Pancreas (tissue), 10 donors: ENCODE measurements at places on chromosomes 3 and 15. TPM values are rescaled to one million over a fixed set of nuclear protein-coding genes. Genes with fewer than 3 reads are reported as not detected.

FAM81A gene
- 0.95 TPM for total RNA-seq

PDZRN3 gene
- total RNA-seq, result 8.0 TPM

CTXN2 gene
- not detected for total RNA-seq

TATDN2 gene
- total RNA-seq, result 23.1 TPM

GABRR3 gene
- total RNA-seq, result not detected

TRAIP gene
- total RNA-seq, result 0.86 TPM

RYR3 gene
- 0.03 TPM for total RNA-seq

USP50 gene
- total RNA-seq, result 0.32 TPM

HGD gene
- 9.8 TPM for total RNA-seq

MUC20 gene
- total RNA-seq, result 35.9 TPM

ST3GAL6 gene
- 5.9 TPM for total RNA-seq

CD276 gene
- total RNA-seq, result 17.0 TPM

FOXB1 gene
- total RNA-seq, result not detected

KLHL40 gene
- total RNA-seq, result not detected

GRCh38 chr15:82047453-82048400, 1.9 kb upstream of the MEX3B start:
- H3K27ac ChIP-seq, result peak overlapping the region; percentile 22
- DNase-seq, result no peak
- no peaks in the 10 kb centered on the region for H3K4me1 ChIP-seq
- peak overlapping the region; percentile 72 for H3K4me3 ChIP-seq

DNA sequence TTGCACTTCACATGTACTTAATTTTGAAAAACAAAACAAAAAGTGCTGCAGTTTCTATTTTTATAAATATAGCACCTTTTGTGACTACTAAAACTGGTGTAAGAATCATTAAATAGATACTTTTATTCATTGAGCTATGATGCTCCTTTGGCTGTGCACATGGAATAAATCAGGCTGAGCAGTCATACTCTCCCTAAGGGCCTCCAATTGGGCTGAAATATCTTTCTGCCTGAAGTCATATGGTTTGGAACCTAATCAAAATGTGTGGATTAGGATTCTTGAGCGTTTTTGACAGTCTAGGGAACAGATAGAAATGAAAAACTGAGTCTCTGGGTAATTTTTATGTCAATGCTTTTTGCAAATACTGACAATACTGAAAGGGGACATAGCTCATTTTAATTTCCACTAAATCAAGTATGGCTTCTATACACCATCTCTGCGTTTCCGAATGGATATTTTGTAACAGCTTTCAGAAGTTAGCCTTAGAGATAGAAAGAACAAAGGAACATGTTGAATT, 392.2 kb upstream of the ROBO1 start:
- H3K4me3 ChIP-seq, result no peak overlapping the region
- no peak for DNase-seq
- H3K4me1 ChIP-seq, result no peaks in the 10 kb centered on the region
- no peaks in the 10 kb centered on the region for H3K36me3 ChIP-seq
- no peak overlapping the region for H3K27ac ChIP-seq
- no peaks in the 10 kb centered on the region for H3K27me3 ChIP-seq

GRCh38 chr3:195035345-195036202, 235.4 kb downstream of the XXYLT1 start:
- no peak overlapping the region for H3K4me3 ChIP-seq
- no peak for DNase-seq
- peaks cover 10% of the 10 kb centered on the region for H3K4me1 ChIP-seq
- no peaks in the 10 kb centered on the region for H3K27me3 ChIP-seq
- H3K27ac ChIP-seq, result no peak overlapping the region

GRCh38 chr3:180325958-180326357, 276.0 kb upstream of the TTC14 start:
- H3K36me3 ChIP-seq, result no peaks in the 10 kb centered on the region
- no peaks in the 10 kb centered on the region for H3K4me1 ChIP-seq
- no peak for DNase-seq

DNA sequence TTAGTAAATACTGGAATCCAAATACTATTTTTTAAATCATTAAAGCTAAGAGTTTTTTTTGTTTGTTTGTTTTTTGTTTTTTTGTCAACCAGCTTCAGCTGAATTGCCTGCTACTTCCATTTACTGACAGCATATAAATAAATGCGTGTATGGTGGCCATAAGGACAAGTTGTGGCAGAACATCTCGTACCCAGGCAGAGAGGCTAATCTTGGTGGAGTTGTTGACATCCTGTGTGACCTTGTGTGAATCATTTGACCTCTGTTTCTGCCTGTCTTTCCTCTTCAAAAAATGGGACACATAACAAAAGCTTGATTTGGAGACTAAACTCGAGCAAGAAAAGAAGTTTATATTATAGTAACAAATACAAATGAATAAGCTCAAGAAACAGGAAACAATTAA, 734.2 kb downstream of the MCTP2 start:
- no peaks in the 10 kb centered on the region for H3K36me3 ChIP-seq
- H3K4me1 ChIP-seq, result no peaks in the 10 kb centered on the region
- DNase-seq, result no peak
- H3K27me3 ChIP-seq, result no peaks in the 10 kb centered on the region

DNA sequence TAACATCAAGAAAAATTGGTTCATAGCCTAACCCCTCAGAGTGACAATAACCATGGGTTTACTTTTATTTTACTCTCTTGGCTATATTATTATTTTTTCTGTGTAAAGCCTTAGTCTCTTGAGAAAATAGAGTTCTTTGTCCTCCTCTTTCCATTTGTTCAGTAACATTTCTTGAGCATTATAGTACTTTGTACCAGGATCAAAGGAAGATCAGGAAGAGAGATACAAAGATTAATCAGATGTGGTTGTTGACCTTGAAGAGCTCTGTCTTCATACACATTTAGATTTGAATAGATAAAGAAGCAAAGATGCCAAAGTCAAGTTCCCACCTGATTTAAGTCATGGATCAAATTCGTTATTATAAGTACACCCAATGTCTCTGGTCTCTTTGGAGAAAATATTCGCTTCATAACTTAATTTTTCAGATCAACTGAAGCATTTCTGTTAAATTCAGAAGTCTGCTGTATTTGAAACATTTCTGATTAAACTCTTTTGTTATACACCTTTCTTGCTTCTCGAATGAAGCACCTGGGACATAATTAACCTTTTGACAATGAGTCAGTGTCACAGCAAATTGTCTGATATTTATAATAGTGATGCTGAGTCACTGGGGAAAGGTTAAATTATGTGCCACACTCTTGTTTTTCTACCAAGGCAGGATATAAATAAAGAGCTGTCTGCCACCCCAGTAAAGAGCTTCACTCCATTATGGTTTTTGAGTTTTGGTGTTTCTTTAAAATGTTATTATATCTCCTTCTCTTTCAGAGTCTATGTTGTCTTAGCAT, 100.2 kb downstream of the GHSR start:
- no peak for DNase-seq
- H3K27me3 ChIP-seq, result no peaks in the 10 kb centered on the region
- no peak overlapping the region for H3K27ac ChIP-seq
- no peaks in the 10 kb centered on the region for H3K4me1 ChIP-seq

GRCh38 chr3:109927726-109928125, 590.4 kb upstream of the DPPA4 start:
- DNase-seq, result no peak
- no peak overlapping the region for H3K4me3 ChIP-seq
- H3K27me3 ChIP-seq, result no peaks in the 10 kb centered on the region
- H3K4me1 ChIP-seq, result no peaks in the 10 kb centered on the region
- no peak overlapping the region for H3K27ac ChIP-seq
- no peaks in the 10 kb centered on the region for H3K36me3 ChIP-seq

DNA sequence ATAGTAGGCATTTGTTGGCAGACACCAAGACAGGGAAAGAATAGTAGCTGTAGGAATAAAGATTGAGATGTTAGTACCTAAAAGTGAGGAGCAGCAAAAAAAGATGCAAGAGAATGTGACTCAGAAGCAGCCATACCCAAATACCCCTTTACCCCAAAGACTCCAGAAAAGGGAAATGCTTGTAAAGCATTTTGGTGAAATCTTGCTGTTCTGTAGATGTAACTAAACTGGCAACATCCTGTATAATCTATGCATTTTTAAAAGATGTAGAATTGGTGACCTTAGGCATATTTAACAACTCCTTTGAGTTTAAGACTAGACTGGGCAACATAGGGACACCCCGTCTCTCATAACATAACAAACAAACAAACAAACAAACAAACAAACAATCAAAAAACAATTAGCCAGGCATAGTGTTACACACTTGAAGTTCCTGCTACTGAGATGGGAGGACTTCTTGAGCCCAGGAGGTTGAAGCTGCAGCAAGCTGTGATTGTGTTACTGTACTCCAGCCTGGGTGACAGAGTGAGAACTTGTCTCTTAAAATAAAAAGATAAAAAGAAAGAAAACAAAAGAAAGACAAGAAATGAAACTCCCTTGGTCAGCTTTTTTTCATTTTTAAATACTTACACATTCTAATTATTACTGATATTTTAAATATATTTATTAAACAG, 361.5 kb upstream of the KCNH8 start:
- no peaks in the 10 kb centered on the region for H3K36me3 ChIP-seq
- no peaks in the 10 kb centered on the region for H3K27me3 ChIP-seq
- no peak overlapping the region for H3K27ac ChIP-seq
- DNase-seq, result no peak
- no peaks in the 10 kb centered on the region for H3K4me1 ChIP-seq

DNA sequence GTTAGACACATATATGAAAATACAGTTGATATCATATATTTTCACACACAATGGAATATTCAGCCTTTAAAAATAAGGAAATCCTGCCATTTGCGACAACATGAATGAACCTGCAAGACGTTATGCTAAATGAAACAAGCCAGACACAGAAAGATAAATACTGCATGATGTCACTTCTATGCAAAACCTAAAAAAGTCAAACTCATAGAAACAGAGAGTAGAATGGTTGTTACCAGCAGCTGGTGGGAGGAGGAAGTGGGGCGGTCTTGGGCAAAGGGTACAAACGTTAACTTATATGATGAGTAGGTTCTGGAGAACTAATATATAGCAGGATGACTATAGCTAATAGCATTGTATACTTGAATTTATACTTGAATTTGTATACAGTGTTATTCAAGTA, 213.2 kb upstream of the NR2F2 start:
- H3K36me3 ChIP-seq, result no peaks in the 10 kb centered on the region
- no peak overlapping the region for H3K4me3 ChIP-seq
- H3K27me3 ChIP-seq, result no peaks in the 10 kb centered on the region
- no peak overlapping the region for H3K27ac ChIP-seq
- H3K4me1 ChIP-seq, result no peaks in the 10 kb centered on the region
- no peak for DNase-seq

DNA sequence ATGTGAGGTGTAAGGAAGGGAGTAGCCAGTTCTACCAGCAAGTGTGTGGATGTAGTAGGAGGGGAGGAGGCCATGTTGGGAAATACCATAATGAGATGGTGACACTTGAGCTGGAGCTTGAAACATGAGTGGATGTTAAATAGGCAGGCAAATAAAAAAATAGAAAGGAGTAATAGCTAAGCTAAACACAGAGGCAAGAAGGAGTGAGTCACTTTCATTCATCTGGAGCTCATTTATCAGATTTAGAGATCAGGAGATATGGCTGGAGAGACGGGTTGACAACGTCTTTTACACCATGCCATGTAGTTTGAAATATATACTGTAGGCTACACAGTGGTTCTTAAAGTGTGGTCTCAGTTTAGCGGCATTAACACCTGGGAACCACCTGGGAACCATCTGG, 390.5 kb downstream of the DIPK2A start:
- H3K27me3 ChIP-seq, result no peaks in the 10 kb centered on the region
- no peak overlapping the region for H3K4me3 ChIP-seq
- no peaks in the 10 kb centered on the region for H3K36me3 ChIP-seq

GRCh38 chr3:146037697-146038096, 123.3 kb downstream of the PLOD2 start:
- no peaks in the 10 kb centered on the region for H3K4me1 ChIP-seq
- H3K36me3 ChIP-seq, result no peaks in the 10 kb centered on the region

GRCh38 chr3:69646287-69647067, 92.8 kb upstream of the MITF start:
- no peak overlapping the region for H3K4me3 ChIP-seq
- no peak for DNase-seq
- H3K4me1 ChIP-seq, result no peaks in the 10 kb centered on the region
- H3K27ac ChIP-seq, result no peak overlapping the region

DNA sequence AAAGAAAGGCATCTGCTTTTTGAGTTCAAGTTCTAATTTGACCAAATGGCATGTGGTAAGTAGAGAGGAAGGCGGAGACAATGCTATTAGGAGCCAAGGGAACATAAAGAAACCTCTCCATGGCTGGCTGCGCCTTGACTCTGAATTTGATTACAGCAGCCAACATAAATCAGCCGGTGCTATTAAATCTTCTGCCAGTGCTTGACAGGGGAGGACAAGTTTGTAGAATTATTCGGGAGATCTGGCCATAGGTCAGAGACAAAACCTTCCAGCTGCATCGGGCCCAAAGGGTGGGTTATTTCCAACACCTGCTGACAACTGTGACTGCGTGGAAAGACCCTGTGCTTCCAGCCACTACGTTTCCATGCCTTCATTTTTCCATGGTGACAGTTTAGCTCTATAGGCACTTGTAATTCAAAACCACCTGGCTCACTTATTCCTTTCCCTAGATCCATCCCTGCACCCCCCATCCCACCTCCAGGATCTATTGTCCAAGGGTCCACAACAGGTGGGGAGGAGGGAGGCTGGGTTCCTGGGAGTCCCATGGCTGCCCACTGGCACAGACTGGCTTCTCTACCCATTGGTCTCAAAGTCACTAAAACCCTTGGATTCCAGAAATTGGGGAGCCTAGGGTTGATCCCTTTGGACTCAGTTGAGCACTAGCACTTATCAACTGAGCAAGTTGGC, 15.9 kb downstream of the COLQ start:
- H3K27me3 ChIP-seq, result no peaks in the 10 kb centered on the region
- H3K36me3 ChIP-seq, result no peaks in the 10 kb centered on the region
- no peak overlapping the region for H3K27ac ChIP-seq
- no peak overlapping the region for H3K4me3 ChIP-seq
- H3K4me1 ChIP-seq, result no peaks in the 10 kb centered on the region

- H3K4me1 ChIP-seq, result no peaks in the 10 kb centered on the region
- H3K27ac ChIP-seq, result no peak overlapping the region
- DNase-seq, result no peak
- peaks cover 9% of the 10 kb centered on the region for H3K36me3 ChIP-seq
These were observed 6.8 kb upstream of the LDHAL6B start for GRCh38 chr15:59199626-59200465.

DNA sequence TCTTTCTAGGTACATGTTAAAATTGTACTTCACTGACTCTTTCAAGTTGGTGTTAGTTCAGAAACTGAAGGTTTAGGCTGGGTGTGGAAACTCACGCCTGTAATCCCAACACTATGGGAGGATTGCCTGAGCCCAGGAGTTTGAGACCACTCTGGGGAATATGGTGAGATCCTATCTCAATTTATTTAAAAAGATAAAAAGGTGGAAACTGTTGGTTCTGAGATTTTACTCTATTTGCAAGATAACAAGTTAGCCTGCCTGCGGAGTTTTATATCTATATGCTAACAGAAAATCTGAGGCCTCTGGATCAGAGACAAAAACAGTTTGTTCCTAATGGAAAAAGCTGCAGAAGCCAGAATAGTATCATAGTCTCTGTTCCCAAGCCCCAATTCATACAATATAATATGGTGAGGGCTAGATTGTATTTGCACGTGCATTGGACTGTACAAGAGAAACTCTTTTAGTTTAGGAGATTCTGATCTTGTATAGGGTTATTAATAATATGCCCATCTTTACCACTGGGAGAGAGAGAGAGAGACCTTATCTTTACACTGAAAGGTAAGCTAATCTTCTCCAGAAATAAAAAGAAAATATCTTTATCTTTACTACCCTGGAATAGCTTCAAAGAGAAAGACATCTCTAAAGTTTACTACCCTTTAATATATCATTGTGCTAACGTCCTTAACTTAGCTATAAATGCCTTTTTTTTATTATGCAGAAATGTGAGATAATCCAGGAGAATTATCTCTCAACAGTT, 1267.6 kb downstream of the OTOL1 start:
- H3K27ac ChIP-seq, result no peak overlapping the region
- H3K36me3 ChIP-seq, result no peaks in the 10 kb centered on the region
- H3K4me1 ChIP-seq, result no peaks in the 10 kb centered on the region
